ENCODE measurements at places on chromosomes 16 and 17.

- no peak for DNase-seq
These were observed 83.5 kb downstream of the BMERB1 start for GRCh38 chr16:15517743-15518377.

GRCh38 chr16:84810518-84811273 is 9.1 kb upstream of the CRISPLD2 start:
- DNase-seq, result no peak

DNA sequence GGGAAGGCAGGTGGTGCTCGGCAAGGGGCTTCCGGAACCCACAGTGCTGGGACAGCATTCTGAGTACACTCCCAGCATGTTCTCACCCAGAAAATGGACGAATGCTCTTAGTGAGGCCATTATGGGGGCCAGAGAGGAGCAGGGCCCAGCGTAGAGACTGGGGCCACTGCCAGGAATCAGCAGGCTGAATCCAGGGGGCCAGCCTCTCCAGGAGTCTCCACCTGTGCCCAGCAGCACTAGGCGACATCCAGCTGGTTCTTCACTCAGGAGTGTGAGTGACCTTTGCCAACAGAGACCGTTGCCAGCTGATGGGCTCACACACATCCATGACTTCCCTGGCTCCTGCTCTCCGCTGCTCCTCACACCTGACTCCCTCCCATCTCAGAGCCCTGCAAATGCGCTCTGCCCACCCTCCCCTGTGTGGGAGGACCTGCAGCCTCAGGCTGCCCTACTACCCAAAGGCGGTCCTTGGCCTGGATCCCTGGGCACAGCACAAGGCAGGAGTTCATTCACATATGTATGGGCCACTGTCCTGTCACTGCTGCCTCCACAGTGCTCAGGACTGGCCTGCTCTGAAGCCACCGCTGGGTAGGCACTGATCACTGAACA is 5.1 kb downstream of the RHBDF1 start:
- DNase-seq, result no peak

DNA sequence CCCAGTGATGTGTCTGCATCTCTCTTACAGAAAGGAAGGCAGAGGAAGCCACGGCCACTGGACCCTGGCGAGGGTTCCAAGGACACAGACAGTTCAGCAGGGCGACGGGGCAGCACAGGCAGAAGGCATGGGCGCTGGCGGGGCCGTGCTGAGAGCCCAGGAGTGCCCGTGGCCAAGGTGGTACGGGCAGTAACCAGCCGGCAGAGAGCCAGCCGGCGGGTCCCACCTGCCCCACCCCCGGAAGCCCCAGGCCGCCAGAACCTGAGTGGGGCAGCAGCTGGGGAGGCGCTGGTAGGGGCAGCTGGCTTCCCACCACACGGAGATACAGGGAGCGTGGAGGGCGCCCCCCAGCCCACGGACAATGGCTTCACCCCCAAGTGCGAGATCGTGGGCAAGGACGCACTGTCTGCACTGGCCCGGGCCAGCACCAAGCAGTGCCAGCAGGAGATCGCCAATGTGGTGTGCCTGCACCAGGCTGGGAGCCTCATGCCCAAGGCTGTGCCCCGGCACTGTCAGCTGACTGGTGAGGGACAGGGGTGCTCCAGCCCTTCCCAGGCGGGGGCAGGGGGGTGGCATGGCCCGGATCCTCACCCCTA is 7.8 kb downstream of the XYLT2 start:
- no peak for DNase-seq

GRCh38 chr17:50148226-50149090 is 2.0 kb downstream of the PPP1R9B start:
- DNase-seq, result no peak

GRCh38 chr17:13346081-13346533 is 255.6 kb downstream of the HS3ST3A1 start:
- no peak for DNase-seq

GRCh38 chr16:23694644-23695373 is 16.1 kb downstream of the PLK1 start:
- no peak for DNase-seq

DNA sequence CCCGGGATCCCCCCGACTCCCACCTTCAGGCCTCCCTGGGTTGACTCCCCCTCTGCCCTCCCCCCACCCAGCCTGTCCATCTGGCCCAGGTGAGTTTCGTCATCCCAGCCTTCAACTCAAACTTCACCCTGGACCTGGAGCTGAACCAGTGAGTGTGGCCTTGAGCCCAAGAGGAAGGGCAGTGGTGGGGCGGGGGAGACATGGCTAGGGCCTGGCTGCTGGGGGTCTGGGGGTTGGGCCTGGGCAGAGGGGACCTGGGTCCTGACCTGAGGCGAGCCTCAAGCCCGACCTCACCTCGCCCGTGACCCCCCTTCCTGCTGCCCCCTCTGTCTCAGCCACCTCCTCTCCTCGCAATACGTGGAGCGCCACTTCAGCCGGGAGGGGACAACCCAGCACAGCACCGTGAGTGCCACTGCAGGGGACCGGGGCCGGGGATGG is 10.9 kb downstream of the ADAM11 start:
- DNase-seq, result no peak

DNA sequence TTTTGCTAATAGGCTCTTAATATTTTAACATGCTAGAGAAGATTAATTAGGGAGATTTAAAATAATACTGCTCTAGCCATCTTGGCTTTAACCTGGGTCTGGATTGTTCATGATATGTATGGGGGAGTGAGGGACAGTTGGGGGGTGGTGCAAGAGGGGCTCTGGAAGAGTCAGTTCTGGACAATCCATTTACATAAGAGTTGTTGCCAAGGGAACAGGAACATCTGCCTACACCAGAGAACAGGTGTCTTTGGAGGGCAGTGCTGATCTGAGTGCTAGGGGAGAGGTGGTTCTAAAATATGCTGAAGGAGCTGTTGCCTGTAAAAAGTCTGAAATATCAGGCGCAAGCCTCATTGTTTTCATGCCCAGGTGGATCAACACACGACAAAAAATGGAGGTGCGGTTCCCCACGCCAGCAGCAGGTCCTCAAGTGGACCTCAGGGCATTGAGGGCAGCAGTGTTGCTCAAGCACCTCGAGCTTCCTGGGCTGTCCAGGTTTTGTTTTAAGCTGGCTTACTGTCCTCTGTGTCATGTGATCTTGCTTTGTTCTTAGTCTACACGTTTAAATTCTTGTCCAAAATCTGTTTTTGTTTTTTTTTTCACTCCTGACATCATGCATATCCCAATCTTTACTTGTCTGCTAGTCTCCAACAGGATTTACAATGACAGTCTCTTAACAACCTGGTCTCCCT is 25.4 kb upstream of the WSB1 start:
- no peak for DNase-seq

- no peak for DNase-seq
These were observed 34.3 kb upstream of the LGALS9 start for GRCh38 chr17:27596566-27597187.

GRCh38 chr16:73047536-73048291 is at the start of gene ZFHX3:
Gene ZFHX3, minus strand, starts transcription at chr16:73048128. Its CDS starts 87,983 bp downstream, at chr16:72960145.
- no peak for DNase-seq

- DNase-seq, result no peak
These were observed 42.0 kb upstream of the ZNF469 start for GRCh38 chr16:88340755-88341150.

Measured in cortex of kidney (tissue), 1 donor.